ENCODE measurements at places on chromosomes 5 and 9. TPM values are rescaled to one million over a fixed set of nuclear protein-coding genes. Genes with fewer than 3 reads are reported as not detected.

DNA sequence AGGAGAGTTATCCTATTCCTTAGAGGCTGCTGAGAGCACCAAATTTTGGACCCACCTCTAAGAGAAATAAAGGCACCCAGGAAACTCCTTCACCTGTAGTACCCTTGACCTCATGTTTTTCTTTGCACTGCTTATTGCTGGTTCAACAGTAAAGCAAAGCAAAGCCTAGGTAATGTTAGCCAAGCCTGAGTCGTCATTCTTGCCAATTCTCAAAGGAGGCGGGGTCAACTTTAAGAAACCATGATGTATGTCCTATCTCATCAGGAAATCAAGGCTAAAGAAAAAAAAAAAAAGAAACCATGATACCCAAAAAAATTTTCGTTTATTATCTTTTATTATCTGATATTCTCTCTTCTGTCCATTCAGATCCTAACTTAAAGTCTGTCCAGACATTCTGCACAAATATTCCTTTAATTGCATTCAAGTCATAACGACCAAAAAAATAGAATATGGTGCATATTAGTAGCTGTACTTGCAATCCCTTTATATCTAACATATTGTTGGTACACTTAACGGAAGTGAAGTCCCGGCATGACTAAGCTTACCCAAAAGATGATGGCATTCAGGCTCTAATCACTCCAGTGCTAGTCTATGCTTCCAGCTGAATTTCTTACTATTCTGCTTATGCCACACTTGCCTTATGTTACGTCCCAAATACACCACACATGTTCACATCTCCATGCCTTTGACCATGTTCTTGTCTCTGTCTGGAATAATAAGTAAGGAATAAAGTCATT is 1.8 kb downstream of the AUH start:
- peaks cover 11% of the 10 kb centered on the region for H3K4me1 ChIP-seq
- peaks cover 4% of the 10 kb centered on the region for H3K36me3 ChIP-seq
- no peak for DNase-seq
- no peak overlapping the region for H3K27ac ChIP-seq
- H3K27me3 ChIP-seq, result no peaks in the 10 kb centered on the region
- no peak overlapping the region for H3K4me3 ChIP-seq

DNA sequence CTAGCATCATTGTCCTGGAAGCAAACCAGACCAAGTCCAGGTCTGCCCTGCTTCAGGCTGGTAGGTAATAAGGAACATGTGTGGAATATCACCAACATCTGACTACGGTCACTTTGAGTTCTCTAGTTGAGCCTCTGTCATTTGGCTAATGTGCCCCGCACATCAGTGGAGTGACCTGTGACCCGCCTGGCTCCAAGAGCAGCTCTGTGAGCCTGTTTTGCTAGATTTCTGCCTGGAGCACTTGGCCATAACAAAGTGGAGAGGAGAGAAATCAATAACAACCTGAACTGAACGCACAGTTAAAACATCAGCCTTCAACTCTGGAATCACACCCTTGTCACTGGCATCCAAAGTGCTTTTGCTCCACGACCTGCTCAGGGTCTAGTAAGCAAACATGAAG is 115.7 kb downstream of the PPP2R2B start:
- peaks cover 4% of the 10 kb centered on the region for H3K27me3 ChIP-seq
- no peak overlapping the region for H3K27ac ChIP-seq
- no peaks in the 10 kb centered on the region for H3K4me1 ChIP-seq

DNA sequence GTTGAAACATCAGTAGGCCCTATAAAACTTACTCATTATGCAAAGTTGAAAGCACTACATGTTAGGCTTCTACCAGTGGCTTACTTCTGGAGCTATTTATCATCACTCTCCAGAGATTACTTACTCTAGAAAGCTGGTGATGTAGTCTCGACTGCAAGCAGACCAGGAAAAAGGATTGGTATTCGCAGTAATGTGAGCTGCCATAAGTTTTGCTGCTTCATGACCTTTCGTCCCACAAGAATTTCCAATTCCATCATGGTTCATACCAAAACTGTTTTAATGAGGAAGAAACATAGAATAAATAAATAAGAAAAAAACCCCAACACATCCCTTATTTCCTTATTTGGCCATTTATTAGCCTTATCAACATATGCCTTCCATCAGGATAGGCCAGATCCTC is 181.9 kb downstream of the ADAMTS6 start:
- no peaks in the 10 kb centered on the region for H3K27me3 ChIP-seq
- no peak overlapping the region for H3K27ac ChIP-seq
- no peaks in the 10 kb centered on the region for H3K4me1 ChIP-seq
- DNase-seq, result no peak

- no peaks in the 10 kb centered on the region for H3K4me1 ChIP-seq
- no peak for DNase-seq
- no peaks in the 10 kb centered on the region for H3K36me3 ChIP-seq
- H3K4me3 ChIP-seq, result no peak overlapping the region
- H3K27ac ChIP-seq, result no peak overlapping the region
These were observed 88.8 kb downstream of the RGS7BP start for GRCh38 chr5:64594601-64595000.

GRCh38 chr5:56534102-56534829 is 281.1 kb upstream of the MAP3K1 start:
- no peak overlapping the region for H3K27ac ChIP-seq
- H3K4me1 ChIP-seq, result peaks cover 7% of the 10 kb centered on the region
- no peak overlapping the region for H3K4me3 ChIP-seq
- H3K27me3 ChIP-seq, result no peaks in the 10 kb centered on the region
- no peak for DNase-seq
- H3K36me3 ChIP-seq, result no peaks in the 10 kb centered on the region

The SV2C gene
- not detected for total RNA-seq

The TXN gene
- 246 TPM for total RNA-seq

Data from SJSA1 (cell line).